Foreskin keratinocyte (primary cell): ENCODE measurements at places on chromosomes 6 and 20. TPM values are rescaled to one million over a fixed set of nuclear protein-coding genes. Genes with fewer than 3 reads are reported as not detected.
A peak's percentile ranks its signal among the peaks of the same experiment; 100 is the strongest.

The UNC5CL gene
- 0.21 and 0.29 TPM in 2 replicates for polyA plus RNA-seq

The GABRR1 gene
- polyA plus RNA-seq = not detected in 2 replicates

The ATRN gene
- 8.1 and 8.4 TPM in 2 replicates for polyA plus RNA-seq

The GTF3C6 gene
- polyA plus RNA-seq = 88.6 and 88.8 TPM in 2 replicates

The SPTLC3 gene
- 1.7 and 1.9 TPM in 2 replicates for polyA plus RNA-seq

DNA sequence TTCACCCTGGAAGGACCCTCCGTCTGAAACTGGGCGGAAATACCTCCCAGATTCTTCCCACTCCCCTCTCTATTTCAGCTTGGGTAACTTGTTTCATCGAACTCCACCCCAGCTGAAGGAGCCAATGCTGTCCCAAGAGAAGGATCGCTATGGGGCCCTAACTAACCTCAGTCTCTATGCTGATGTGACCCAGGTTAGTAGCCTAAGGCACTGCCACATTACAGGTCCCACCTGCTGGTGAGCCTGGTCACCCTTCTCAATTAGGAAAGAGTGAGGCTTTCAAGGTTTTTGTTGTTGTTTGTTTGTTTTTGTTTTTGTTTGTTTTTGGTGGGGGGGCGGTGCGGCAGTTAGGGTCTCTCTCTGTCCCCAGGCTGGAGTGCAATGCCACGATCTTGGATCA is 168.4 kb downstream of the OR2B2 start:
- DNase-seq = no peak

GRCh38 chr6:49733680-49734079 is 10.5 kb downstream of the CRISP3 start:
- DNase-seq = no peak

- no peak for DNase-seq
These were observed 71.1 kb downstream of the SLC24A3 start for GRCh38 chr20:19283490-19284025.

DNA sequence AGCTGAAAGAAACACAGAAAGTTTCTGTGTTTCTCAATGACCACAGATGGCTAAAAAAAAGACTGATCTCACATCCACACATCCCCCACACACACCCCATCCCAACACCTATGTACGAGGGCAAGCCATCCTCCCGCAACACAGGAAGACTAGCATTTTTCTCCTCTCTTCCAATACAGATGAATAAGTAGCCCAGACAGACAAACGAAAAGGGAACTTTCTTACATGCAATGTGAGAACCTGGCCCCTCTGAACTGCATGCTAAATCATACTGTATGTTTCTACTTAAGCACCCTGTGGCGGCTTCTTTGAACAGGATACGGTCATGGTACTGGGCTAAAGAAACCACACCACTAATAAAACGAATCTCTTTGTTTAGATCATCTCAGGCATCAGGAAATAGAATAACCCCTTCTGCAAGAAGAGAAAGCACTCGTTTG is 116.2 kb downstream of the GMDS start:
- DNase-seq = no peak

DNA sequence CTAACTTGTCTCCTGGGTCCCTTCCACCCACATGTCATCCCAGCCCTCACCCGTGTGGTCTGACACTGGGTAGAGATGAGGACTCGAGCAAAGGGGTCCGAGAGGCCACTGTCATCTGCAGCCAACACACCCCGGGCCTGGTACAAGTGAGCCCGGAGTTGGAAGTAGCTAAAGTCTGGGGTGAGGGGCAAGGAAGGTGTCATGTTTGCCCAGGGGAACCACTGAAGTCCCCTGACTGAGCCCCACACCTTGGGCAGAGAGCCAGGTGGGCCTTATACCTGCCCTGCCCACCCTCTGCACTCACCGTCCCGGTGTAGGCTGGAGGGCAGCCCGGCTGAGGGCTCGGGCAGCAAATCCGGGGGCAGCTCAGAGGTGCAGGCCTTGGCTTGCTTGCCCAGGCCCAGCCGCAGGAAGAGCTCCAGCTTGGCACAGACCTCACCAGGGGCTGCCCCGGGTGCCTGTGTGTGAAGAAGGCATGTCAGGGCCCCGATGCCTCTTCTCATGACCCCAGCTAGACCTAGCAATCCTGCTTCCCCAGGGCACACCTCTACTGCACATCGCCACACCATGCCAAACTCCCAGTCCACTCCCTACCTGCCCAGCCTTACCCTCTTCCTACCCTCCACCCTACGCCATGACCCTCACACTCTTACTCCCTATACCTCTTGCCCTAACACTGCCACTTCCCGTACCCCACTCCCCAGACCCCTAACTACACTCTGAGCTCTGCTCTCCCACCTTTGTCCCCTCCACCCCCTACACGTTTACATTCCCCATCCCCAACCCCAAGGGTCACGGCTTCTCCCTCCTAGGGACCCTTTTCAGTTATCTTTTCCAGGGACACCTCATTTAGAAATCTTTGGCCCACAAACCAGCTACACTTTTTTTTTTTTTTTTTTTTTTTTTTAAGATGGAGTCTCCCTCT is 31.7 kb upstream of the SPAG4 start:
- DNase-seq = no peak

DNA sequence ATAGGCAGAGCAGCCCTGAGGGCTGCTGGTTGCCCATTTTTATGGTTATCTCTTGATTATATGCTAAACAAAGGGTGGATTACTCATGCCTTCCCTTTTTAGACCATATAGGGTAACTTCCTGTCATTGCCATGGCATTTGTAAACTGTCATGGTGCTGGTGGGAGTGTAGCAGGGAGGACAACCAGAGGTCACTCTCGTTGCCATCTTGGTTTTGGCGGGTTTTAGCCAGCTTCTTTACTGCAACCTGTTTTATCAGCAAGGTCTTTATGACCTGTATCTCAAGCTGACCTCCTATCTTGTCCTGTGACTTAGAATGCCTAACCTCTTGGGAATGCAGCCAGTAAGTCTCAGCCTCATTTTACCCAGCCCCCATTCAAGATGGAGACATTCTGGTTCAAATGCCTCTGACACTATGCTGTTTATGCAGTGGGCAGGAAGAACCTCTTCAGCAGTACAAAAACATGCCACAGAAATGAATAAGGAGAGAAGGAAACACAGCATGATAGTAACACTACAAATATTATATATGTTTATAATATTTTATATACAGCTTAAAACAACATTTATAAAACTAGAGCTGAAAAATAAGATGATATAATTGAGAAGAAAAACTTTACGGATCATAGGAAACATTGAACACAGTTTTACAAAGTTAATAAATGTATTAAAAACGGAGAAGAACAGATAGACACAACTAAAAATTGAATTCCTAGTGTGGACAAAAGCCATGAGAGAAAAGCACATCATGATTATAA is 58.9 kb upstream of the SAMD5 start:
- DNase-seq = no peak

GRCh38 chr20:5056801-5057599 is 55.7 kb upstream of the SLC23A2 start:
- DNase-seq = peak; percentile 73

GRCh38 chr6:89122625-89123024 is 4.8 kb upstream of the SRSF12 start:
- DNase-seq = no peak
